ENCODE measurements at places on chromosomes 2 and 18. TPM values are rescaled to one million over a fixed set of nuclear protein-coding genes. Genes with fewer than 3 reads are reported as not detected.
A peak's percentile ranks its signal among the peaks of the same experiment; 100 is the strongest.

- DNase-seq: no peak
Measured at GRCh38 chr2:236510034-236510433, 59.6 kb upstream of the ACKR3 start.

DNA sequence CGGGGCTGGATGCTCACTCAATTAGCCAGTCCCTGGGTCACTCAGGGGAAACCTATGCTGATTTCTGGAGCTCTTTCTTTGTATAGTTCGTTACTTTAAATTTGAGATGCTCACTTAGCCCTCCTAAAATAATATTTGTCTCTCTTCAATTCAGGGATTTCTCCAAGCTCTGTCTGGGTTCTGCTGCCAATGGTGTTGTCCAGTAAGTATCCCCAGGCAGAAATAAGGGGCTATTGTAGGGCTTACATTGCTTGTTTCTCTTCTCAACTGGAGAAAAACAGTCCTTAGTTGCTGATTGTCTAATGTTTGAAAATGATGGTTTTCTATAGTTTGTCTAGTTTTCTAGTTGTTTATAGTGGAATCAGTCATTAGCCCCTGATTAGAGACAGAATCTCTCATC is 5.0 kb downstream of the RAB6C start:
- no peak for DNase-seq

DNA sequence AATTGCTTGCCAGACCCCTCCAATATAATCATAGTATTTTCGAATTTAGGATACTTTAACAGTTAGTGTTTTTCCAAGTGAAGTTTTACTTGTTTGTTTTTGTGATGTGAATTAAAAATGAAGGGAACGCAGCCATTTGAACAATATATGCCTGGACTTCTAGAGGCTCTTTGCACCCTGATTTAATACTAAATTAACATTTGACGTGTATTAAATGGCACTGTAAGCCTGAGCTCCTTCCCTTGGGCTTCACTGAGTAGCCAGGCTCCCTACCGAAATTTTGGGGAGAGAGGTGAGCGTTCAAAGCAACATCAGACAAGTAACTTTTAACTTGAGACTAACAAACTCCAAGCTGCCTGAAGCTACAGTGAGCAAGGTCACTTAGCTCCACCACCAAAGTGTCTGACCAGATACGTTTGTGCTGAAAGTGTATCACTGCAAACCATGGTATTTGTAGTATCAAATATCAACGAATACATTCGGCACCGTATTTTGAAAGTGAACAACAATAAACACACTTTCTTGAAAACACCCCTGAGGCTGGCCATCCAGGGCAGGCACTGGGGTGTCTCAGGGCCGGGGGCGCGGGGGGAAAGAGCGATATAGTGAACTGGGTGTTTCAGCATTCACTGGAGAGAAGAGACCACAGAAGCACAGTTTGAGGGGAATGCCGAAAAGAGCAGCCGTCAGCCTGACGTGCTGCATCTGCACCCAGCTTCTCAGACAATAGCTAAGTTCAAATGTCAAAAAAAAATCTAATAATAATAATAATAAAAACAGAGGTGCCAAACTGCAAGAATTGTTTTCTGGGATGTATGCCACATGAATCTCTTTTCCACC is 7.7 kb upstream of the POU3F3 start:
- no peak for DNase-seq

Gene UGT1A7
- polyA plus RNA-seq: not detected

GRCh38 chr2:225274751-225275150 is 124.8 kb upstream of the NYAP2 start:
- DNase-seq: no peak

- peak; percentile 80 for DNase-seq
Measured at GRCh38 chr2:172427256-172427989, at the start of gene ITGA6. Gene ITGA6 (plus strand): TSS chr2:172427586.

Gene CXCR1
- polyA plus RNA-seq: not detected

GRCh38 chr2:9914384-9915065 is 37.0 kb upstream of the GRHL1 start:
- DNase-seq: no peak

DNA sequence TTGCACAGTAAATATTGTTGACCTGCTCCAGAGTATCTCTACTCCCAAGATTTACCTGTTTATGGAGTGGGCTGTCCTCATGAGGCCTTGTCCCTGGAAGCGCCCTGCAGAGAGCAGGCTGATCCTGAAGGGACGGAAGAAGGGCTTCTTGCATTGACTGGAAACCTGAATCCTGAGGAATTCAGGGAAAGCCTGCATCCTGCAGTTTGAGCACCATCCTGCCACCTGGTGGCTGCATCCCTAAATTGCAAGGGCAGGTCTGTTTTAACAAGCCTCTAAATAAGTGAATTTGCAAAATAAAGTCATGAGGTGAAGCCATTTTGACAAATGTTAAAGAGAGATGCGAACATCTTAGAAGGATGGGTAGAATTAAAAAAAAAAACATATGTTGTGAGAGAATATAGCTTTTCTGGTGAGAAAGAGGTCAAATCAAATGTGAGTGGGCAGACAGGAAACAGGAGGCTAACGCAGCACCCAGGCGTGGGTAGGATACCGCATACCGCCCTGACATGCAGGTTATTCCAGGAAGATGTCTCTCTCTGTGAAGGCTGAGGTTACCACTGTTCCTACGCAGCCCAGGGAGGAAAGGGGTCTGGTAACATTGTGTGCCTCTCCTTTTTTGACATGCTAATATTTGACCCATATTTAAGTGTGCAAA is 754.9 kb downstream of the RNF144A start:
- peak; percentile 30 for DNase-seq

Gene ADCYAP1
- polyA plus RNA-seq: not detected

Gene TAF4B
- 7.3 TPM for polyA plus RNA-seq

Gene KIAA2012
- not detected for polyA plus RNA-seq

Gene COLEC11
- not detected for polyA plus RNA-seq

GRCh38 chr18:77811503-77811902 is 561.9 kb downstream of the GALR1 start:
- DNase-seq: no peak

- DNase-seq: no peak
Measured at GRCh38 chr18:9135912-9136314, 668 bp upstream of the ANKRD12 start.

DNA sequence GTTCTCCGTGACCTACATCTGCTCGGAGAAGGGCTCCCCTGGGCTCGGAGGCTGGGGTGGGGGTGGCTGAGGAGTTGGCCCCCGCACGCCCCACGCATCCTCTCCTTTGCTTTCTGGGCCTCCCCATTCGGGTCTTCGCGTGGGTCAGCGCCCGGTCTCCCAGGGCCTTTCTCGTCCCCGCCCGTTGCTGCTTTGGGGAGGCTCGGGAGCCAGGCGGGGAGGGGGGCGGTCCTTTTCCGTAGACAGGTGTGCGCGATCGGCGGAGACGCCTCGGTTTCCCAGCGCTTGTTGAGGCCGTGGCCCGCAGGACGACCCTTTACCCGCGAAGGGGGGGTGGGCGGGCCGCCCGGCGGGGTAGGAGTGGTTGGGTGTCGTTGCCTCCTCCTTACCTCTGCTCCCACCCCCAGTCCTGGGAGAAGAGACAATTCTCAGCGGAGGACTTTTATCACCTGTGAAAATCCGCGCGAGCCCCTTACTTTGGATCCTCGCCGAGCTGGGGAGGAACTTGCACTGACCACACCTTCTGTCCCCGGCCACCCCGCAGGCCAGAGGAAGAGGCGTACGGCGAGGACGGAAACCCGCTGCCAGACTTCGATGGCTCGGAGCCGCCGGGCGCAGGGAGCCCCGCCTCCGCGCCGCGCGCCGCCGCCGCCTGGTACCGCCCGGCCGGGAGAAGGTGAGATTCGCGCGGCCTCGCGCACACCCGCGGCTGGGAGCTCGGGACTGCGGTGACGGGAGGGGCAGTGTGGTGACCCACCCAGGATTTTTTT is 2.6 kb downstream of the ADCYAP1 start:
- DNase-seq: no peak

GRCh38 chr18:25047983-25048382 is 304.0 kb downstream of the ZNF521 start:
- DNase-seq: no peak

Gene PID1
- polyA plus RNA-seq: not detected

DNA sequence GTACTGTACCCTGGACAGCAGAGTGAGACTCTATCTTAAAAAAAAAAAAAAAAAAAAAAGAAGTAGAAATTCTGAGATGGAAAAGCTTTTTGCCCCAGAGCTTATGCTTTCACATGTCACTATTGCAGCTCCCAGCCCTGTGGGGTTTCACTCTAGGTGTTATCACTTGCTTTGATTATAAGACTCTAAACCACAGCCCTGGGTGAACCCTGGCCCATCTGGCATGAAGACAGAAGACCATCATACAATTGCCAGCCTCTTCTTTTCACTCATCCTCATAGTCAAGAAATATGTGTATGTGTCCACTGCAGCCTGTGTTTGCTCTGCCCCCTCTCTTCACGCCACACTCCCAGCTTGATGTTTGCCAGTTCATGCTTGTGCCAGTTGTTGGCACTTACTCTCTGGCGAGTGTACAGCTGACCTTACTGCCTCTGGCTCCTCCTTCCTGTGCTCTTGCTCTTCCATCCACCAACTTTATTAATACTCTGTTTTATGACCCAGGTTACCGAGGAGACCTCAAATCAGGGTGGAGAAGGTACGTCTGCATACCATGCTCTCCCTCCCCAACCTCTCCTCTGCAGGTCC is 136.7 kb upstream of the NCK2 start:
- no peak for DNase-seq

- no peak for DNase-seq
Measured at GRCh38 chr2:236674238-236674637, 104.6 kb downstream of the ACKR3 start.

Gene CKAP2L
- polyA plus RNA-seq: not detected

DNA sequence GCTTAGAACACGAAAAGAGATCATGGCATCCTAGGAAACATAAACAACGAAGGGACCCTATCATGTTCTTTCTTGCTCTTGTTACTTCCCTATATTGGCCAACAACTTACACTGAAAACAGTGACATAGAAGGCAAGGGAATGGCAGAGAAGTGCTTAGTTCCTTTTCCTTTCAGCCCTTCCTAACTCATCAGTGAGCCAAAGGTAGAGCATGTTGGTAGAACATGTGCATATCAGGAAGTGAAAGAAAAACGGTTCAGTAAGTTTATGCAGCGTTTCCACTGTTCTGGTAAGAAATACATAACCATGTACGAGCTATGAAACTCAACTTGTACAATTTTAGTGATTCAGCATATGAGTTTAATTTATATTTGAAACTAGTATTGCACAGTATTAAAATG is 21.7 kb downstream of the AKAIN1 start:
- DNase-seq: no peak

Gene COL4A4
- 0.05 TPM for polyA plus RNA-seq

- DNase-seq: peak; percentile 17
Measured at GRCh38 chr2:101704046-101704466, 6.5 kb downstream of the MAP4K4 start.

Gene DBI
- polyA plus RNA-seq: 295 TPM

DNA sequence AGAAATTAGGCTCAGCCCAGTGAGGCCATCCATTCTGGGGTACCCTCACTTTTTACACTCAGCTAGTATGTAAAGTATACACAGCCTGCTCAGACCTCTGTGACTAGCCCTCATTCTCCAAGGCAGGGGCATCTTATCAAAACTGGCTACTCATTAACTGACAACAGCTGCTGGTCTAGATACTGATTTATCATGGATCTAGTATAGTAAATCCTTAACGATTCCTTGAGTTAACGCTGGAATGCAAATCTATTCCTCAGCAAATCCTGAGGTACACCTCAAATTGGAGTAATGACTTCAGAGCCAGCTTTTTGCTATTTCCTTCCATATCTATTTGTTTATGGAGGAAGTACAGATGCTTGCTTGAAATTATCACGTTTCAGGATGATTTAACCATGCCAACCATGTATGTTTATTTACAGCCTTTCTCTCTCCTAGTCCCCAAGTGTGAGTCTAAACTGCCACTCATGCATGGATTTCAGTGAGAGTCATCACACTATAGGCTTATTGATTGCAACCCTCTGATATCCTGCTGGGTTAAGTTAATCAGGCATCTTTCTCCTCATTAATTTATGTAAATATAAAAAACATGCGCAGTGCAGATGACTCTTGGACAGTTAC is 70.2 kb upstream of the DOK6 start:
- no peak for DNase-seq

Gene SESTD1
- 1.0 TPM for polyA plus RNA-seq

Gene NYAP2
- polyA plus RNA-seq: not detected

- DNase-seq: no peak
Measured at GRCh38 chr2:158665536-158666302, 129.4 kb upstream of the DAPL1 start.

Gene GRHL1
- not detected for polyA plus RNA-seq

- DNase-seq: no peak
Measured at GRCh38 chr2:204191574-204191973, 255.0 kb downstream of the ICOS start.

All from naive thymus-derived CD8-positive, alpha-beta T cell (primary cell).